Sigmoid colon (tissue), 7 donors: ENCODE measurements at places on chromosomes 1 and 21. TPM values are rescaled to one million over a fixed set of nuclear protein-coding genes. Genes with fewer than 3 reads are reported as not detected.

The PTPN7 gene
- 18.2 TPM for polyA plus RNA-seq

DNA sequence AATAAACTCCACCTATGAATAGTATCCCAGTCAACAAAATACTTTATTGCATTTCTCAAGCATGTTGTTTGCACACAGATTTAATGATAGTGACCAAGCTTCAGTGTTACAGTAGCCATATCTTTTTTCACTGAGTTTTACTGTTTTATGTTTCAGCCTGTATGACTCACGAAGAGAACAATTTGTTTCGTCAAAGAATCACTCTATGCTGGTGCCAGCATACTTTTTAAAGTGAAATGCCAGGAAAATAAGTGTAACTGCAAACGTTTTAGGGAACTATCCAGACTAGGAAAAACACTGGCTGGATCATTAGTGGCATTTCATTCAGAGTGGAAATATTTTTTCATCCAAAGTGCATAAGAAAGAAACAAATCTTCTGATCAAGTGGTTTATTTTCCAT, 210.8 kb downstream of the COL11A1 start:
- peaks cover 4% of the 10 kb centered on the region for H3K4me1 ChIP-seq
- no peak for DNase-seq
- H3K4me3 ChIP-seq: no peak overlapping the region
- no peaks in the 10 kb centered on the region for H3K36me3 ChIP-seq

DNA sequence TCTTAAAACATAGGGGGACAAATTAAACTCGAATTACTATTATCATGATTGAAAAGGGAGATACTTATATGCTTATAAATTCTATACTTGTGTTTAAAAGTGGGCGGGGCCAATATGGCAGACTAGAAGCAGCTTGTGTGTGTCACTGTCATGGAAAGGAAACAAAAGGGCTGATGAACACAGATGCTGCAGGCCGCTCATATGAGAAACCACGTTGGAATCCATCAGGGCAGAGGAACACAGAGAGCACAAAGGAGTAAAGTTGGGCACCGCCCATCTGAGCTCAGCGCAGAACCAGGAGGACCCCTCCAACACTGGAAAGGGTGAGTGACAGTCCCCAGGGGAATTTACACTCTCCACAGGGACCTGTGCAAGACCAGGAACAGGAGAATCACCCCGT, 107.0 kb downstream of the SLC5A9 start:
- H3K4me1 ChIP-seq: no peaks in the 10 kb centered on the region
- DNase-seq: no peak
- H3K27ac ChIP-seq: no peak overlapping the region
- H3K36me3 ChIP-seq: peaks cover 21% of the 10 kb centered on the region

GRCh38 chr1:24640288-24640687, 2.8 kb upstream of the SRRM1 start:
- no peak overlapping the region for H3K4me3 ChIP-seq
- H3K27ac ChIP-seq: no peak overlapping the region
- no peaks in the 10 kb centered on the region for H3K27me3 ChIP-seq
- H3K36me3 ChIP-seq: no peaks in the 10 kb centered on the region
- no peak for DNase-seq
- peaks cover 22% of the 10 kb centered on the region for H3K4me1 ChIP-seq

The AADACL3 gene
- polyA plus RNA-seq: not detected

The NBPF20 gene
- 0.46 TPM for polyA plus RNA-seq

GRCh38 chr1:5934058-5934884, 58.0 kb downstream of the NPHP4 start:
- no peaks in the 10 kb centered on the region for H3K4me1 ChIP-seq
- DNase-seq: no peak

The HSF2BP gene
- 0.46 TPM for polyA plus RNA-seq

The CD53 gene
- 100 TPM for polyA plus RNA-seq

GRCh38 chr1:36177589-36178431, 21.9 kb downstream of the MAP7D1 start:
- H3K4me3 ChIP-seq: no peak overlapping the region
- H3K27ac ChIP-seq: peak overlapping the region; percentile 98
- H3K27me3 ChIP-seq: no peaks in the 10 kb centered on the region
- H3K36me3 ChIP-seq: peaks cover 76% of the 10 kb centered on the region
- DNase-seq: no peak

The RGSL1 gene
- polyA plus RNA-seq: not detected

- H3K4me3 ChIP-seq: no peak overlapping the region
- DNase-seq: peak; percentile 65
- peak overlapping the region; percentile 58 for H3K27ac ChIP-seq
Measured at GRCh38 chr1:168783458-168784210, 54.6 kb upstream of the DPT start.

GRCh38 chr21:46049890-46050667, 47.8 kb upstream of the COL6A2 start:
- H3K4me1 ChIP-seq: peaks cover 34% of the 10 kb centered on the region
- peak; percentile 77 for DNase-seq
- H3K27ac ChIP-seq: peak overlapping the region; percentile 88
- H3K36me3 ChIP-seq: no peaks in the 10 kb centered on the region

DNA sequence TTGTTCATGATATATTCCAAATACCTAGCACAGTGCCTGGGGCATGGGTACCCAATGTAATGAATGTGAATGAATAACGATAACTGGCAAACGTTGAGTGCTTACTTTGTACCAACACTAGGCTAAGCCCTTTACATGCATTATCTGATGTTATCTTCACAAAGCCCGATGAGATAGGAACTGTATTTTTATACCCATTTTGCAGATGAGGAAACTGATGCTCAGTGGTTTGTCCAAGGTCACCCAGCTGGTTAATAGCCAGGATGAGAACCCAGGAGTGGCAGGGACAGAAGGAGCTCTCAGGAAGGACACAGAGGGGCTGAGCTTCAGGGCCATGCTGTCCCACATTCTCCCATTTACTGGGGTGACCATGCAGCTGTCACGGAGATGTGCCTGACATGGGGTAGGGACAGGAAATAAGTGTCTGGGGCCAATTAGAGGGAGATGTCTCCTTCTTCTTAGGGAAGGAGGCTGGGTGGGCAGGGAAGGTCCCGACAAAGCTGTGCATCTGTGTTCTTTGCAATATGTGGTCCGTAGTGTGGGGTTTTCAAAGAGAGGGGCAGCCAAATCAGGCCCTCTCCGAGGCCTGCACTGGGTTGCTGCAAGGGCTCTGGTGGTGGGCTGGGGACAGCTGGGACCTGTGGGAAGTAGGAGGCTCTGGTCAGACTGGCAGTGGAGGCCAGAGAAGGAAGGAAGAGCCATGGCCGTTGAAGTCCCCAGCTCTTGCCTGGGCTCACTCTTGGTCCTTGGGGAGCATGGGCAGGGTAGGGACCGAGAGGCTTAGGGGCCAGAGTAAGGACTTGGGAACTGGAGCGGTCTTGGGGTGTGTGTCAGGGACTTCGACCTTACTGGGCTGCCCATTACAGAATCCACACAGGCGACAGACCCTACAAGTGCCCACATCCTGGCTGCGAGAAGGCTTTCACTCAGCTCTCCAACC, 26.6 kb downstream of the A3GALT2 start:
- DNase-seq: peak; percentile 44
- no peak overlapping the region for H3K4me3 ChIP-seq
- no peaks in the 10 kb centered on the region for H3K27me3 ChIP-seq
- no peak overlapping the region for H3K27ac ChIP-seq

The ANKRD65 gene
- polyA plus RNA-seq: 3.8 TPM
